ENCODE measurements at places on chromosomes 7 and 10. TPM values are rescaled to one million over a fixed set of nuclear protein-coding genes. Genes with fewer than 3 reads are reported as not detected.

- DNase-seq, result no peak
These were observed 71.3 kb downstream of the AP3M1 start for GRCh38 chr10:74079028-74079935.

DNA sequence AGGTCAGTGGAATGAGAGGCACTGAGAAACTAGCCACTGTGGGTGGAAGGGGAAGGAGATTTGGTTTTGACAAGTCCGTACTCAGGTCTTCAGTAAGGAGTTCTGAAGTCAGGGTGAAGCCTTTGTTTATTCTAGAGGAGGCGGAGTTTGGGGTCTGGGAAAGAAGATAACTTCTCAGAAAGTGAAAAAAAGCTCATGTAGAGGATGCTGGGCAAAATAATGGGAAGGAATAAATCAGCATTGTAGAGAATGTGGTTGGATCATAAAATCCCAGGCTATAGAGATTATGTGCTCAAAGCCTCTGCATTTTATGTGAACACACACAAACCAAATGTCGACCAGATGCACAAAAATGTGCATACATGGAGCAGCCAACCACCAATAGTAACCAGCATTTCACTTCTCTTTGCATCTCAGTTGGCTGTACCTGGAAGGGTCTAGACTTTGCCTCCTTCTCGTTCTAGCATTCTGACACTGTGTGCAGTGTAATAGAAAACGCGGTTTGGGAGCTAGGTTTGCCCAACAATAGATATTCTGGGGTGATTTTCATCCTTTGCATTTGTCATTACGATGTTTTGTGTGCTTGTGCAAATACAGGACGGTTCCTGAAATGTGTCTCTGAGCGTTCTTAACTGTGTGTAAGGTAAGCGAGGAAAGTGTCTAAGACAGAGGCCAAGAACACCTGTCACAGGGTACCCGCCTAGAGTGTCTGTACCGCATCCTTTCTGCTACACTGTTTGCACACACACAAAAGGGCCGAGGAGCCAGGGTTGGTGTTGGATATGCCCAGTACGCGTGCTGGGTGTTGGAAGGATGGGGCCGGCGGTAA lies 603 bp upstream of the HECW1 start:
- no peak for DNase-seq

- no peak for DNase-seq
These were observed 236.4 kb upstream of the TMEM72 start for GRCh38 chr10:44674536-44675386.

- DNase-seq, result no peak
These were observed 314.4 kb upstream of the MKI67 start for GRCh38 chr10:128440513-128441160.

DNA sequence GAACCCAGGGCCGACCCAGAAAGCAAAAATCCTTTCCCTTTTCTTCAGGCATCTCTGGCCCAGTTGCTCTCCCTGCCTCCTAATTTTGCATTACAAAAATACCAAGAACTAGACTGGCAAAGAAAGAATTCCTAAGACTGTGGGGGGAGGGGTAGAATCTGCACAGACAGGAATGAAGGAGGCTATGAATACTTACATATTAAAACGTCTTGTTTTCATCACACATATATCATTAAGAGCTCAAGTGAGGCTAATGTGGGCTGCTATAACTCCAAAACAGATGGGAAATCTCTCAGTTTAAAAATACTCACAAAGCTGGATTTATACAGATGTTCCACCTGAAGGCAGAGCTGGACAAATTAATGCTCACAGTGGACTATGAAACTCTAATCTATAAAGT lies 29.2 kb upstream of the MKX start:
- no peak for DNase-seq

DNA sequence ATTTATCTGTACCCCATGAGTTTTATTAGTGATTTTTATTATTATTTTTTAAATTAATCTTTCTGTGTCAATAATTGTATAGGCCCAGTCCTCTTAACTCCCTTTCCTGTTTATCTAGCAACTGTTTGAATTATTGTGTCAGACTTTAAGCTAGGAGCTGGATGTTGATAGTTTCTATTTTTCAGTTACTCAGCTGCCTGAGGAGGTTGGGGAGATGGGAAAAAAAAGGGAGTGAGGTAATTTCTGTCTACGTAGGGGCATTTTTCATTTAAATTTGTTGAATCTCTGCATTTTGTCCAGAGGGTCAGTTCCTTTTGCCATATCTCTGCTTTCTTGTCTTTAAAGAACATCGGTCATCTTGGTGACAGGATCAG lies 5.0 kb upstream of the ZNF518A start:
- DNase-seq, result no peak

GRCh38 chr7:77413128-77413527 lies 3.0 kb downstream of the GSAP start:
- no peak for DNase-seq

- peak; percentile 42 for DNase-seq
These were observed 107.3 kb downstream of the SNX10 start for GRCh38 chr7:26398756-26399509.

DNA sequence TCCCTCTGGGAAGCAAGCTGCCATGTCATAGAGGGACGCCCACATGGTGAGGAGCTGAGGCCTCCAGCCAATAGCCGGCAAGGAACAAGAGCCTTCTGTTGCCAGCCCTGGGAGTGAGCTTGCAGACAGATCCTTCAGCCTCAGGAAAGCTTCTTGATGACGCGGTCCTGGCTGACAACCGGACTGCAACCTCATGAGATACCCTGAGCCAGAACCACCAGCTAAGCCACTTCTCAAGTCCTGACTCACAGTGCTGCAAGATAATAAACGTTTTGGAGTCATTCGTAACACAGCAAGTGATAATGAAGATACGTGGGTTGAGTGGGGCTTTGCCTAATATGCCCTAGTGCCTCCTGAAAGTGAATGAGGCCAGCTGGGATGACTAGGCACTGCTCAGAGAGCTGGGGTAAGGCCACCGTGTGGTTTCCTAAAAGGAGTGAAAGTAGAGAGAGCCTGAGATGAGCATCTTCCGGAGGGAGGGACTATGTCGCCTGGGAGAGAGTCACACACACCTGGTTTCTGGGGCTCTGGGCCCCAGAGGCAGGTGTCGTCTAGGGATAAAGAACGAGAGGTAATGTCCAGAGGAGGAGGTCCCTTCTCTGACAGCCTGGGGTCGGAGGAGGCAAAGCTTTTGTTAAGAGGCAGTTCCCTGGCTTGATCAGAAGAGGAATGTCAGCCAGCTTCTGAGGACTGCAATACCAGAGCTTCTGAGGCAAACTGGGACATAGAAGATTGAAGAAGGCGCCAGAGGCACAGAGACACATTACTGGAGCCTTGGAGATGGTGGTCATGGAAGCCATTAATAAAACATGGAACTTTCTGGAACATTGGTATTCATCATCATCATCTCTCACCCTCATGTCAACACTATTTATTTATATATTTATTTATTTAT lies 53.6 kb downstream of the PYROXD2 start:
- peak; percentile 72 for DNase-seq

- DNase-seq, result no peak
These were observed 88.6 kb downstream of the SPAG6 start for GRCh38 chr10:22433875-22434274.

- no peak for DNase-seq
These were observed 20.1 kb upstream of the SMNDC1 start for GRCh38 chr10:110324805-110325280.

GRCh38 chr7:32108651-32109050 lies 38.4 kb upstream of the PDE1C start:
- DNase-seq, result peak; percentile 49

- DNase-seq, result no peak
These were observed 241.2 kb downstream of the DNAJB9 start for GRCh38 chr7:108810756-108811385.

DNA sequence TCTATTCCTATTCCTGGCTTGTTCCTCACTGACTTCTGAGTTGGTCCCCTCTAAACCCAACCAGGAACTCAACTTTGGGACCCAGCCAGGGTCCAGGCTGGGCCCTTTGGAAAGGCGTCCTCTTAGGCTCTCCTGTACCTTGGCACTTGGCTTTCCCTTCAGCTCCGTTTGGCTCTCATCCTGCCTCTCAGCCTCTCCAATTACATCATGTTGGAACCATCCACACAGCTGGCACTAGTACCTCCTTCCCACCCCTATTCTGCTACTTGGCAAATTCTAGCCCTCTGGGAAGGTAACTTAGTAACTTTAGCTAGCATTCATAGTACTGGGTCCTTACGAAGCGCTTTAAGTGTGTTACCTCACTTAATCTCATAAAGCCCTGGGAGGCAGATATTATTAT lies 205.3 kb upstream of the HABP2 start:
- no peak for DNase-seq

DNA sequence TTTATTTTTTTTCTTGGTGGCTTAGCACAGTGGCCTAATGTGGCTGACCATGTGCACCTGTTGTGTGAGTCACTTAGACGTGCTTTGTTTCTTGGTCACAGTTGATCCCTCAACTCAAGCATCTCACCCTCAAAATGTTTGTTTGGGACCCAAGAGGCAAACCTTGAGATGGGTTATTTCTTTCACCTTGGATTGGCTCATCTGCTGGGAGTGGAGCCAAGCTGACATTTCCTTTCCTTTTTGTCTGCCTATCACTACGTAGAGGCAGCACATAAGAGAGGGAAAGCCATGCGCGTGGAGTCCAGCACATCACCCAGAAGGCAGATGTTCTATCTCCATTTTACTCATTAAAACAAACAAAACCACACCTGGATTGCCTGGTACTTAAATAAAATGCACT lies 6.4 kb upstream of the PRKCQ start:
- no peak for DNase-seq

SPDYE5 gene
- 0.16 TPM for total RNA-seq

DGKI gene
- 2.6 TPM for total RNA-seq

HIPK2 gene
- 161 TPM for total RNA-seq

FAS gene
- 2.5 TPM for total RNA-seq

ANXA11 gene
- 443 TPM for total RNA-seq

SPDYE2B gene
- total RNA-seq, result not detected

ACHE gene
- total RNA-seq, result 1.1 TPM

CACNA2D1 gene
- 117 TPM for total RNA-seq

INMT gene
- 25.5 TPM for total RNA-seq

PSMG3 gene
- total RNA-seq, result 12.6 TPM

PNLIPRP1 gene
- 1.2 TPM for total RNA-seq

ACTL6B gene
- not detected for total RNA-seq

All from heart right ventricle (tissue), 16 donors.